ENCODE measurements at places on chromosomes 3 and 15. TPM values are rescaled to one million over a fixed set of nuclear protein-coding genes. Genes with fewer than 3 reads are reported as not detected.
A peak's percentile ranks its signal among the peaks of the same experiment; 100 is the strongest.

DNA sequence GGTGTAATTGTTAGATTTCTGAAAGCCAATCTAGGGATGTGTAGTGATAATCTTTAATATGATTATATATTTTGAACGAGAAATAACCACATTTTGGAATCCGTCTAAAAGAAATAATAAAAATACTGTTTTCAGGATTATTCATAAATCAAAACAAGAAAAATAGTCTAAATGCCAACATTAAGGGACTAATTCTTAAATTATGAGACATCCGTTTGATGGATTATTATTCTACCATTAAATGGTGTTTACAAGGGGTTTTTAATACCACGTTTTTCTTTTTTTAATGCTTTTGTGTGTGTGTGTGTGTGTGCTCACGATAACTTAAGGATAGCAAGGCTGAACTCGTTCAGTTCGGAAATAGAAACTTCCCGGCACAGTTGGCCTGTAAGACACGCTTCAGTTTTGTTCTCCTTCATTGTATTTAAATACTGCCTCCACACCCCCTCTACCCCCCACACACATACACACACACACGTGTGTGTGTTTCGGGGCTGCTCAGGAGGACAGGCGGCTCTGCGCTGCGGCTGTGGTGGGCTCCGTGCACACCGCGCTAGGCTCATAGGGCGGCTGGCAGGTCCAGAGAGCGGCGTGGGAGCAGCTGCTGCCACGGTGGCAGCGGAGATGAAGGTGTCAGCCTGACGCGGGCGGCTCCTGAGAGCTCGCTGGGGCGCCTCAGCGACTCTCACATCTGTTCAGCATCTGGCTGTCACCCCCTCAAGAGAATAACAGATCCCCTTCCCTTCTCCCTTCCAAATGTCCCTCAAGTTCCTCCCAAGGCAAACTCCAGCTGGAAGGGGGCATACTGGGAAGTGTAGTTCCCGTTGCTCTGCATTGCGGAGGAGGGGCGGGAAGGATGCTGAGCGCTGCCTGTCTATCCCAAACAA is 23.0 kb upstream of the ANP32A start:
- peak overlapping the region; percentile 63 for H3K4me3 ChIP-seq
- H3K27ac ChIP-seq = no peak overlapping the region
- peaks cover 5% of the 10 kb centered on the region for H3K4me1 ChIP-seq
- H3K27me3 ChIP-seq = peaks cover 4% of the 10 kb centered on the region

ARPIN gene
- total RNA-seq = 22.3 TPM

KLHL40 gene
- not detected for total RNA-seq

ALPK3 gene
- 2.6 TPM for total RNA-seq

BCL2A1 gene
- total RNA-seq = 1.6 TPM

DNAH12 gene
- total RNA-seq = 0.15 TPM

GRCh38 chr15:37933666-37934065 is 774 bp upstream of the TMCO5A start:
- no peaks in the 10 kb centered on the region for H3K4me1 ChIP-seq
- DNase-seq = no peak
- no peak overlapping the region for H3K4me3 ChIP-seq
- no peak overlapping the region for H3K27ac ChIP-seq
- no peaks in the 10 kb centered on the region for H3K36me3 ChIP-seq

DNA sequence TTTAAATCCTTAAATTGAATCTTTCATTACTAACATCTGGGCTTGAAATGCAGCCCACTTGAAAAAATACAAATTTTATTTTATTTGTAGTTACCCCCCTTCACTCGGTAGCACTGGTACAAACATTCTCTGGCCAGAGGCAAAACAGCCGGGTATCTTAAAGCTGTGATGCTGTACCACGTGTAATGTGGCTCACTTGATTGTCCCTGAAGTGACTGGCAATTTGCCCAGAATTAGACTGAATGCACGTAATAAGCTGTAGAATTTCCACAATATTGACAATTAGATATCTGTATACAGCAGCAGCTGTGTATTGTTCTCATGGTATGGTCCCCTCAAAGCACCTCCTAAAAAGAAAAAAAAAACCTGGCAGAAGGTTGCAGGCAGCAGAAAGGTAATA is 192.8 kb upstream of the TBC1D5 start:
- DNase-seq = no peak
- H3K36me3 ChIP-seq = no peaks in the 10 kb centered on the region
- no peaks in the 10 kb centered on the region for H3K4me1 ChIP-seq
- no peak overlapping the region for H3K4me3 ChIP-seq

DNA sequence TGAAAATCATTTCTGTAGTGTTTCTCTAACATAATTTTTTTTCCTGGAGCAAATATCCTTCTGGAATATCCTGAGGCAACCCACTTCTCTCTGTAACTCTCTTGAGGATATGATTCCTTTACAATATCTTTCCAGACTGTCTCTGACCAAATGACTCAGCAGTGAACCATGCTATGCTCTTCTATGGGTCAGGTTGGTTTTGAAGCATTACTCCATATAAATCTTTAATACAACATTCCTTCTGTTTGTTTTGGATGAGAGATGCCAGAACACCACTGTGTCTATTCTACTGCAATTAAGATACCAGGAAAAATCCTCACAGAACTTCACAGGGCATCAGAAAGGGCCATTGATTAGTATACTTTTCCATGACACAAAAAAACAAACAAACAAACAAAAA is 626.4 kb upstream of the ZNF385D start:
- no peak overlapping the region for H3K27ac ChIP-seq
- H3K4me1 ChIP-seq = no peaks in the 10 kb centered on the region
- H3K36me3 ChIP-seq = no peaks in the 10 kb centered on the region
- no peaks in the 10 kb centered on the region for H3K27me3 ChIP-seq
- DNase-seq = no peak

HRG gene
- not detected for total RNA-seq

KBTBD13 gene
- 0.33 TPM for total RNA-seq

CX3CR1 gene
- 1.3 TPM for total RNA-seq

RAD51 gene
- total RNA-seq = not detected

DNA sequence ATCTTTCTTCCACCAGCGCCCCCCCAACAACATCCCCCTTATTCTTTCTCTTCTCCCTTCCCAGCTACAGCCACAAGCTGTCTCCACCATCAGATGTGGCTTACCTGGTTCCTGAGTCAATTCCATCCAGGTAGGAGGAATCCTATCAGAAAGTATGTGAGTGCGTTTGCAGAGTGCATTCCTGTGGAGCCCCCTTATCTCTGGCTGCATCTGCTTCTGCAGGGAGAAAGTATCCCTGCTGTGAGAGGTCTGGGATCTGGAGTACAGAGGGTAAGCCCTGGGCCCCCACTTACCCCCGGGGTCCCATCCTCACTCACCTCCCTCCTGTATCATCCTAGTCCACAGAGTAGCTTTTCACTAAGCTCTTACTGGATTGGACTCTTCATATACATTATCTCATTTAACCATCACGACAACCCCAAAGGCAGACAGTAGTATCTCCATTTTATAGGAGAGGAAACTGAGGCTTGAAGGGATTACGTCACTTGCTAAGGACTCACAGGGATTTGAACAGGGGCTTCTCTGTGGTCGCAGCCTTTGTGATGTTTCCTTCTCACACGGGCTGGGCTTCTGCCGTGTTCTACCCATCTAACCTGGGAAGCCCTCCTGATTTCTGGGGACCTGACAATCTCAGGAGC is 22.2 kb upstream of the MAGEF1 start:
- no peak overlapping the region for H3K4me3 ChIP-seq
- H3K27ac ChIP-seq = no peak overlapping the region

TMEM45A gene
- total RNA-seq = 24.5 TPM

MAGI1 gene
- total RNA-seq = 70.5 TPM

- H3K4me1 ChIP-seq = peaks cover 5% of the 10 kb centered on the region
- H3K36me3 ChIP-seq = no peaks in the 10 kb centered on the region
- no peaks in the 10 kb centered on the region for H3K27me3 ChIP-seq
- no peak for DNase-seq
- peak overlapping the region; percentile 89 for H3K27ac ChIP-seq
Measured at GRCh38 chr15:68353421-68354135, 76.0 kb downstream of the FEM1B start.

- H3K27me3 ChIP-seq = no peaks in the 10 kb centered on the region
- no peak for DNase-seq
- peak overlapping the region; percentile 45 for H3K4me3 ChIP-seq
- no peaks in the 10 kb centered on the region for H3K36me3 ChIP-seq
- H3K27ac ChIP-seq = peak overlapping the region; percentile 20
Measured at GRCh38 chr3:33883951-33884561, 85.6 kb downstream of the PDCD6IP start.

DNA sequence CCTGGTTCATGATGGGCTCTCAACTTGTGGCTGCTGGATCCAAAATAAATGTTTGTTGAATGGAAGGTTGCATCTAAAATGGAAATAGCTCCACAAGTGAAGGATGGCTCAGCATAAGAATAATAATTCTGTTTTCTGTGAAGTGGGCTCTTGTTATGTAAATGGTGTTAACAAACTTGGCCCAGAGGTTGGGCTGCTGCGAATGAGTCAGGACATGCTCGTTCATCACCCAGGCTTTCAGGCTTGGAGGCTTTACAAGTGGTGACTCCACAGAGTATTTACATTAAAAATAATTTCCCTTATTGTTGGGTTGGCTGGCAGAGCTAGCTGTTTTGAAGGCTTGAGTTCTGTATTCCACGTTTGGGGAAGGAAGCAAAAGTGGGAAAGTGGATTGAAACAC is 60.5 kb downstream of the ITGB5 start:
- H3K27me3 ChIP-seq = no peaks in the 10 kb centered on the region
- H3K27ac ChIP-seq = no peak overlapping the region
- H3K4me1 ChIP-seq = no peaks in the 10 kb centered on the region
- H3K4me3 ChIP-seq = no peak overlapping the region
- no peak for DNase-seq

ESYT3 gene
- 4.2 TPM for total RNA-seq

GRCh38 chr3:10948326-10948725 is 44.2 kb upstream of the SLC6A1 start:
- no peaks in the 10 kb centered on the region for H3K27me3 ChIP-seq
- no peak for DNase-seq
- no peaks in the 10 kb centered on the region for H3K4me1 ChIP-seq

TM6SF1 gene
- 6.4 TPM for total RNA-seq

All from breast epithelium (tissue), 4 donors.